ENCODE measurements at places on chromosomes 12 and 14.

DNA sequence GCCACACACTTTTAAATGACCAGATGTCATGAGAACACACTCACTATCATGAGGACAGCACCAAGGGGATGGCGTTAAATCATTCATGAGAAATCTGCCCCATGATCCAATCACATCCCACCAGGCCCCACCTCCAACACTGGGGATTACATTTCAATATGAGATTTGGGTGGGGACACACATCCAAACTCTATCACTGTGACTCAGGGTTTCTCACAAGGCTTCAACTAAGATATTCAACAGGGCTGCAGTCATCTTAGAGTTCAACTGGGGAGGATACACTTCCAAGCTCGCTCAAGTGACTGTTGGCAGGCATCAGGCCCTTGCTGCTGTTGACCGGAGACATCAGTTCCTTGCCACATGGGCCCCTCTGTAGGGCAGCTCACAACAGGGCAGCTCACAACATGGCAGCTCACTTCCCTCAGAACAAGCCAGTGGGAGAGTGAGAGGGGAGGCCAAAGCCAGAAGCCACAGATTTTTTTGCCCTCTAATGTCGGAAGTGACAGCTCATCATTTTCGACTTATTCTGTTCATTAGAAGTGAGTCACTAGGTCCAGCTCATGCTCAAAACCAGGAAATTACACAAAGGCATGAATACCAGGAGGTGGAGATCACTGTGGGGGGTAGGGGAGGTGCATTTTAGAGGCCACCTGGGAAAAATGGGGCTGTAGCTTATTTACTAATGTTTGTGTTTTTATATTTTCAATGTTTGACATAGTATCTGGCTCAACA, 50.8 kb upstream of the PTHLH start:
- DNase-seq: no peak

DNA sequence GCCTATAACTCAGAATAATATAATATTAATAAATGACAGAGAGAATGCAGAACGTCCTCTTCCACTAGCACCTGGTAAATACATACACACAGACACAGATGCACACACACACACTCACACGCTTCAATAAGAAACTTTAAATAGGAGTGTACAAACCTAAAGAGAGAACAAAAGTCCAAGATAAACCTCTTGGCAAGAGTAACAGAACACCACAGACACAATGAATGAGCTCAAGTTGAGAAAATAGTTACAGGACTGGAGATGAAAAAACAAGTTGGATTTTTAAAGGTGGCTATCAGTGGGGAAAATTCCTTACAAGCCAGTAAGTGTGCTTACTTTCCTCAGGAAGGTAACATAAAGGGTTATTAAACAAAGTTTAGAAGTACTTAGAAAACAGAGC, 35.2 kb downstream of the CRY1 start:
- no peak for DNase-seq

DNA sequence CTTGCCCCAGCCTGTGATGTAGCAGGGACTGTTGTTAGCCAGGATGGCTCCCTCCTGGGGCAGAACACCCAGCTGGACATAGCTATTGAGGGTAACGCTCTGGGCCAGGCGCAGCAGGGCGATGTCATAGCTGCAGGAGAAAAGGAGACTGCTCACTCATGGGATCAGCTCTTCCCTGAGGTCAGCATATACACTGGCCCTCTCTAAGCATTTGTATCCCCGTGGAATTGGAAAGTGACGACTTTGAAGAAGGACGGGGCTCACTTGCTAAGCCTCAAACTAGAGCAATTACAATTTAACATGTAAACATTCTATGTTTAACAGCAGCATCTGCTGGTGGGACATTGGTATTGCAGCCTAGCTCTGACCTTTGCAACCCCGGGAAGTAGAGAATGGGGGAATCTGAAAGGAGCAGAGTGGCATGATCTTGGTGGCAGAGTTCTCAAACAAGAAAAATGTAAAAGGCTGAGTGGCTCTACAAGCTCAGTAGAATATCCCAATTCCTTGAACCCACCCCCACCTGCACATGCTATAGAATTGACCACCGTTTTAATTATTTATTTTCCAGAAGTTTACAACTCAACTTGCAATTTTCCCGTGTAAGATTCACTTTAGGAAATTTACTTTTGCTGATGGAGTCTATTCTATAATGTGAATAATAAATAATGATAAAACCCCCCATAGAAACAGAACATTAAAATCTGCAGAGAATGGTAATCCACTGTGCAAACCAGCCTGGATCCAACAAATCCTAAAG, 5.0 kb downstream of the CELA1 start:
- peak; percentile 32 for DNase-seq

DNA sequence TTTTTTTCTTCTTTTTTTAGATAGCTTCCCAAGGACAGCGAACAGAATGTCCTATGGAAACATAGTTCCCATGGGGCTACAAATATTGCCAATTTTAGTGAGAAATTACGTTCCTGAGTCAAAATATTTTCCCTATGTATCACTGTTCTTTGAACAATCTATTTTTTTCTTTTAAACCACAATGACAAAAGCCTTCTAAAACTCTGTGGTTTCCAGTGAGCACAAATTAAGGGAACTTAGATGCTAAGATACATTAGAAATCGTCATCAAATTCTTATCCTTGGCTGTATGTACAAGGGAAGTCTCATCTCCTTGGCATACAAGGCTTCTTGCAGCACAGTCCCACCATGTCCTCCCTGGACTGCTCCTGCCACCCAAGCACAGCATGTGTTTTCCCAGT, 17.9 kb downstream of the CPM start:
- DNase-seq: no peak

- DNase-seq: no peak
Measured at GRCh38 chr12:64670919-64671639, 60.8 kb downstream of the RASSF3 start.

DNA sequence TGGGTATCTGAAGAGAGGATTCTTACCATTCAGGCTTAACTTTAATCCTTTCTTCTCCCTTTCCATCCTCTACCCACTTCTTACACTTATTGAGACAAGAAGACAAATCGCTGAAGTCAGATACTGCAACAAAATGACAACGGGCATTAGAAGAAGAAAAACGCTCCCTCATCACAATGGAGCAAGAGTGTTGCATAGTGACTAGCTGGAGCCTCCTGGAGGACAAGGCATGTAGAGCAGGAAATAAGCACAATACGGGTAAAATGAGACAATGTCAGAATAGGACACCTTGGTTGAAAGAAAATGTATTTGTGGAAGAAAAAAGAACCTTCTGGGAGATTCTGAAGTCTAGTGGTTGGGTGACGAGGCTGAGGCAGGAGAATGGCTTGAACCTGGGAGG, 501.0 kb downstream of the RERGL start:
- peak; percentile 5 for DNase-seq

DNA sequence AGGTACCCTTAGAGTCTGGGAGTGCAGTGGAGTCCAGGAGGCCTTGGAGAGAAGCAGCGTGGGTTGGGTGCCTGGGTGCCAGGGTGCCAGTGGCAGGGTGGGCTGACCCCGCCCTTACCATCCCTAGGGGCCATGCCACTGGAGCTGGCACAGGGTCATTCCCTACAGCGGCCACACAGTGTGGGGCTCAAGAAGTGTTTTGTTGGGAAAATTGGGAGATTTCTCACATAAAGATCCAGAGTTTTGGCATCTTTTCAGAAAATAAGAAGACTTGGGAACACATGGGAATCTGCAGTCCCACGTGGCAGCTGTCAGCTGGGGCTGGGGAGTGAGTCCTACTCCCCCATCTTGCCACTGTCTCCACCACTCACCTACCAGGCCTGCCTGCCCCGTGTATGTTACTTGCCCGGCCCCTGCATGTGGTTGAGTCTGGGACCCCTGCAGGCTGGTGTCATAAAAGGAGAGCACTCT, 4.2 kb downstream of the VASH1 start:
- no peak for DNase-seq

GRCh38 chr14:58662759-58663158, 25.0 kb downstream of the DACT1 start:
- no peak for DNase-seq

Data from NCI-H510A (cell line).